ENCODE measurements at places on chromosomes 2 and 18.

- no peak for DNase-seq
These were observed 50.2 kb downstream of the DAW1 start for GRCh38 chr2:227921648-227922047.

GRCh38 chr2:229852565-229852964 lies 69.2 kb downstream of the TRIP12 start:
- peak; percentile 48 for DNase-seq

DNA sequence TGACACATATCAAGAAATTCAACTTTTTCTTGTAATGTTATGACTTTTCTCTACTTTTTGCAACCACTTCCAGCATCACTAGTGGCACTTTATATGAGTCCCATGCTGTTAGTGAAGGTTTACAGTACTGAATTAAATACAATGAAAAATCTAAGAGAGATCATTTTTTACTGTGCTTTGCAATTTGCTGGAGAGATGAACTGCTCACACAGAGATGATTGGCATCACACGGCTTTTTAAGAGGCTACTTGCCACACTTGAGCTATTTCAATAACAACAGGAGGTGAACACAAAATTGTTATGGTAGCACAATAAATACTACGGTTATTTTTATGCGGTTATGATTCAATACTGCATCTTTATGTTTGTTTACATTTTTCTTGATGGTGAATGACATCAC lies 88.9 kb downstream of the DAW1 start:
- no peak for DNase-seq

- no peak for DNase-seq
These were observed 13.2 kb downstream of the USP40 start for GRCh38 chr2:233553366-233553765.

- DNase-seq, result no peak
These were observed 90.5 kb downstream of the INHBB start for GRCh38 chr2:120436460-120436739.

All from activated CD4-positive, alpha-beta T cell treated with anti-CD3 and anti-CD28 coated beads, Interleukin-2, amount 50 U/mL, for 4 hours (primary cell).